ENCODE measurements at places on chromosomes 4 and X. TPM values are rescaled to one million over a fixed set of nuclear protein-coding genes. Genes with fewer than 3 reads are reported as not detected.

- no peak for DNase-seq
These were observed 140.6 kb upstream of the SCML1 start for GRCh38 chrX:17596546-17597205.

GRCh38 chr4:151355155-151355554 lies 29.8 kb upstream of the SH3D19 start:
- no peak for DNase-seq

The SGMS2 gene
- total RNA-seq: 23.0 TPM

The NKRF gene
- total RNA-seq: 8.1 TPM

DNA sequence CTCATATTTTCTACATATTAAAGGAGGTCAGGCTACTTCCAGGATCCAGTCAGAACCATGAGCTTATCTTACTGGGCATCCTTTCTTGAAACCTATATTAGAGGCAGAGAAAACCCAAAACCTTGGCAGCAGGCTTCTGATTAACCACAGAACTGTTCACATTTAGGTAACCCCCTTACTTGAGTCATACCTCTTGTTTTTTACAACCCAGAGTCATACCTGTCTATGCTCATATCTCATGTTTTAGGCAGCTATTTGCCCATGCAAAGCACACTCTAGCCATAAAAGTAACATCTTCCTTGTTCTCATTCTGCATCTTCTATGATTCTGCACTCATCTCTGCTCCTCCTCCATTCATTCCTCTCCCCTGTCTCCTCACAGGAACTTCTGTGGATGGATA lies 138.0 kb upstream of the SMIM31 start:
- DNase-seq: no peak

GRCh38 chrX:101693476-101693875 lies 33.8 kb upstream of the ARMCX2 start:
- DNase-seq: no peak

DNA sequence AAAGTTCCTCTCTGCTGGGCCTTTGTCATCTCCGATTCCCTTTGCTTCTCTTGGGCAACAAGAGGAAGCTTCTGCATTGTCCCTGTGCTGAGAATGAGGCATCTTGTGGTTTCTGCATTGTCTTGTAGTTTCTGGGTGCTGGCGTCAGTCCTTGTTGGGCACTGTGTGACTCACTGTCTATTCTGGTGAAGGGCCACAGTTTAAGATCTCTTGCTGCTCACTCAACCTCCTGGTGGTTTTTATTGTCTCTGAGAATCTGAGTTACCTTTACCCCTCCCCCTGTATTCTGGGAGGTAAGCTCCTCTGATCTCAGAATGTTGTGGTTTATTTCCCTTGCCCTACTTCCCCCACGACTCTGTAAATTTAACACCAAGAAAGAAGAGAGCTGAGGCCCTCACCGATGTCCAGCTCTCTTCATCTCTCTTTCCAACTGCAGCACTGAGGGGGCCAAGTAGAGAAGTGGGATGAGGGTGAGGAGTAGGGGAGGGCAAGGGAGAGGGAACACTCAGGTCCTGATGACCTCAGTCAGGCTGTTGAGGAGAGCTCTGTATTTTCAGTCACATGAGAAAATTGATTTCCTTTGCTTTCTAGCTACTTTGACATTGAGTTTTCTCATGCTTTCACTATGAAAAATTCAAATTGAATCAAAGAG lies 441.6 kb upstream of the PITX2 start:
- DNase-seq: no peak

GRCh38 chr4:174122705-174123104 lies 160.8 kb downstream of the FBXO8 start:
- DNase-seq: no peak

DNA sequence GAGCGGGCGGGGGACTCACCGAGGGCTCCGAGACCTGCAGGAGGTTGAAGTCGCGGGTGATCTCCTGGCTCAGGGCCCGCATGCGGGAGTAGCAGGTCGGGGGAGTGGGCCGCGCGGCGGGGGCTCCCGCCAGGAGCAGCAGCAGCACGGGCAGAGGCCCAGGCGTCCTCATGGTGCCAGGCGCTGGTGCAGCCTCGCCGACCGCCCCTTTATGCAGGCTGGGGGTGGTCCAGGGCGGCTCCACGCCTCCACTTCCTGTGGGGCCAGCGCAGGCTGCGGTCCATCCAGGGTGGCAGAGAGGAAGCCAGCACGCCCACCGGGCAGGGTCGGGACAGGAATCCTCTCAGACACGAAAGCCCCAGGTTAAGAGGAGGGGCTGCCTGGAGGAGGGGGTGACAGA lies at the start of gene CYTL1:
CYTL1 (minus strand) TSS at position 185 of the 400 bp plus-strand sequence; CDS start at position 172, 13 bp downstream.
- DNase-seq: no peak

DNA sequence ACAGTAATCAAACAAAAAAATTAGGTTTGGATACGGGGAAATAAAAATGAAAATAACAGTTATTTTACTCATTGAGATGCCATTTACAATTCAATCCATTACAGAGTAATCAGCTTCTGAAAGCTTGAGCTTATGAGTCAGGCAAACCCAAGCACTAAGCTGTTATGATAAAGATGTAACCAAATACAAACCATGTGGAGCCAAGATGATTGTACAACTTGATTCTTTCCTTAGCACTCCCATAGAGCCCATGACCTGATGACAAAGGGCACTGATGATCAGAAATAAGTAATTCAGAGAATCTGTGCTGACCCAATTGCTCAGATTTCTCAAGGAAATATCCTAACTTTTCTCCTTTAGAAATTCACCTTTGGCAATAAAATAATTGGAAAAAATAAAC lies 40.5 kb upstream of the PRKG2 start:
- DNase-seq: no peak
